ENCODE measurements at places on chromosomes 2 and 18.

- DNase-seq, result no peak
Measured at GRCh38 chr2:10873171-10873570, 38.6 kb upstream of the KCNF1 start.

GRCh38 chr2:10048501-10049171, 5.3 kb downstream of the KLF11 start:
- no peak for DNase-seq

DNA sequence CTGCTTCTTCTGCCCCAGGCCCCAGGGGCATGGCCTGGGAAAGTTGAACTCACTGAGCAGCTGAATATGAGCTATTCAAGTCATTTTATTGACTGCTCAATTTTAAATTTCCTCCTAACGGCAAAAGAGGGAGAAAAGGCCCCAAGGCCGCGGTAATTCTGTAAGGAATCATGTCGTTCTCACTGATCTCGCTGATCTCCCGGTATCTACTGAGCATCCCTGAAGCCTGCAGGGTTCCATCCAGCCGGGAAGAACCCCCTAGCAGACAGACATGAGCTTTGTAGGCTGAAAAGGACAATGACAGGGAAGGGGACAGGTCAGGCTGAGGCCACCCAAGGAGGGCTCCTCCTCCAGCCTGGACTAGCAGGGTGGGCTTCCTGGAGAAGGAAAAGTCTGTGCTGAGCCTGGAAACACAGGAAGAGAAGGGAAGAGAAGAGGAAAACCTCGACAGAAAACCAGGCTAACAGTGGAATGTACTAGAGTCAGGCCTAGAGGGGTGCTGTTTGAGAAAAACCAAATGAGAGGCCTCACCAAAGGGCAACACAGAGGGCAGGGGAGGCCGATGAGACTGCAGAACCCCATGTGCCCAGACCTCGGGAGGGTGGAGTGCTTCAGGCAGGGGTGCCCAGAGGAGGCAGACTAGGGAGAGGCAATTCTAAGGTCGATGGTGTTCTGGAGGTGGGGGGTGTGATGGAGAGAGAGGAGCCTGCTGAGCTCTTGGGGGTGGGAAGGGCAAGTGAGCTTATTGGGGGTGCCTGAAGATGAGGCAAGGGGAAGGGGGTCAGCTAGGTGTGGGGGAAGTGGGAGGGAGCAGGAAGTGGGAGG, 2.9 kb upstream of the NPPC start:
- no peak for DNase-seq

- DNase-seq, result no peak
Measured at GRCh38 chr2:47721296-47721695, 61.6 kb upstream of the MSH6 start.

GRCh38 chr2:174761837-174762236, 2.4 kb downstream of the CHRNA1 start:
- no peak for DNase-seq

DNA sequence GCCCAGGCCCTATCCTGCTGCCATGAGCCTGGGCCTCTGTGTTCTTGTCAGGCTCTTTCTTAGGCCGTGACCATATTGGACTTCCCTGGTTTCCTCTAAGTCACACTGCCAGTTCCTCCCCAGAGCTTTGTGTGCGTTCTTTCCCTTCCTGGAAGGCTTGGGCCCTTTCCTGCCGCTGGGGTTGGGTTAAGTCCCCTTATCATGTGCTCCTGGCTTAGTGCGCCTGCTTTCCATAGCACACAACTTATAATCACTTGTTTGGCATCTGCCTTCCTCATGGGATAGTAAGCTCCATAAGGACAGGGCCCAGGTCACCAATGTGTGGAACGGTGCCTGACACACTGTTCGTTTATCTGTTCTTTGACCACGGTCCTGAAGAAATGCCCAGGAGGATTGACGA, 31.3 kb downstream of the NIFK start:
- no peak for DNase-seq

- DNase-seq, result no peak
Measured at GRCh38 chr18:6885006-6885481, 155.5 kb downstream of the ARHGAP28 start.

DNA sequence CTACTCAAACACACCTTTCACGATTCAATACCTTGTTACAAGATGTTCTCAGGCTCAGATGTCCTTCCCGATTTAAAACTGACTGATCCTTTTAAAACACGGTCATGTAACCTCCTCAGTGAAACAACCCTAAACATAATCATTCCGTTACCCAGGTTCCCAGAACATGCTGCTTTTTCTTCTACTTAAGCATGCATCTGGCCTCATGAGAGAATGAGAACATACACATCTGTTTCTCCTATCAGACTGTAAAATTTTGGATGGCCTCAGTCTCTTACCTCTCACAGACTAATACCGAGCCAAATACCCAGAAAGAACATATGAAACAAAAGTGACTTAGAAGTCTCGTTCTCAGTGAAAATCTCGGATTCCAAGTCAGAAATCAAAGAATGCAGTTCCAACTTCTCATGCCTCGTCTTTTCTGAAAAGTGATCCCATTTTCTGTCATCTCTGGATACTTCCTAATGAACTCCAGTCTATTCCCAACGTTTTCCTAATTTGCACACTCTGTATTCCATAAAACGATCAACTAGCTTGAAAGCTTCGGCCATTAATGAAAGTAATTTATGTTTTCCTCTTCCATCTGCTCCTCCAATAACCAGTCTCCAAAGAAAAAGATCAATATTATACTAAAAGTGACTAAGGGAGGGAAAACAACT, 919 bp downstream of the SF3B1 start:
- DNase-seq, result no peak

GRCh38 chr2:196247976-196248280, 76.5 kb upstream of the STK17B start:
- DNase-seq, result no peak

DNA sequence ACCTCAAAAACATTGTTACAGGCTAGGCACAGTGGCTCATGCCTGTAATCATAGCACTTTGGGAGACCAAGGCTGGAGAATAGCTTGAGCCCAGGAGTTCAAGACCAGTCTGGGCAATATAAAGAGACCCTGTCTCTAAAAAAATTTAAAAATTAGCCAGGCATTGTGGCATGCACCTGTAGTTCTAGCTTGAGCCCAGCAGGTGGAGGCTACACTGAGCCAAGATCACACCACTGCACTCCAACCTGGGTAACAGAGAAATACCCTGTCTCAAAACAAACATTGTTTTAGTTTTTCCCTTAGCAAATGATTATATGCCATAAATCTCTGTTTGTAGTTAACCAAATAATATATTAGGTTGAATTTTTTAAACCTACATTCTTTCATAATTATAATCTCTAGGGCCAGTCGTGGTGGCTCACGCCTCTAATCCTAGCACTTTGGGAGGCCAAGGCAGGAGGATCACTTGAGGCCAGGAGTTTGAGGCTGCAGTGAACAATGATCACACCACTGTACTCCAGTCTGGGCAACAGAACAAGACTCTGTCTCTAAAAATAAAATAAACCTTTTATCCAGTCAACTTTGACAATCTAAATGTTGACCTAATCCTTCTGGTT, 13.3 kb upstream of the CYP20A1 start:
- DNase-seq, result no peak

DNA sequence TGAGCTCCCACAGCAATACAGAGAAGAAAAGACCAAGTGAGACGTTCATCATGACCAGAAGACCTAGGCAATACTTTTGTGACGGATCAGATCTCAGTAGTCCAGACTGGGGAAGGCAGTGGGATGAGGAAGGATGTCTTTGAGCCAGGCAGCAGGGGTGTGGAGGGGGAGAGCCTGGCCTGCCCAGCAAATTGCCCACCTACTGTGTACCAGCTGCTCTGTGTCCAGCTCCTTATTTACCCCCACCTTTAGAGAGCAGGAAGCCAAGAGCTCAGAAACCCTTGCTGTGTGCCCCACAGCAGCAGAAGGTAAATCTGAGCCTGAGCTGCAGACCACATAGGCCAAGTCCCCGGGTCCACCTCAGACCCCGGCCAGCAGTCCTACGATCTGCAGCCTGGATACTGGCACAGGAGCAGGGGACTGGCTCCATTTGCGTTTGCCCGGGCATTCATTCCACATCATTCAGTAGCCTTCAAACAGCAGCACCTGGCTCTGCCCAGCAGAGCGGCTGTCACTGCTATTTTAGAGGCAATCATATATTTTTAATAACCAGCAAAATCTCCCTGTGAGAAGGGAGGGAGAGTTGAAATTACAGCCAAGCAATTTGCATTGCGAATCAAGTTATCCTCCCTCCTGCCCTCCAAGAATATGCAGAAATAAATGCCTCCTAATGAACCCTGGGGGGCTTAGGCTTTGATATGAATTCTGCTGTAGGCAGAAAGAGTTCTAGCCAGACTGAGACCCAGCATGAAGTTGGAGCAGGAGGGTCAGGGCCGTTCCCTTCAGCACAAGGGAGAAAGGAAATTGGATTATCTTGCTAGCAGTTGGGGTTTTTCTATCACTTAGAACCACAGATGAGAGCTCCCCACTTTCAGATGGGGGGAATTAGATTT, 110.0 kb upstream of the FZD7 start:
- no peak for DNase-seq

DNA sequence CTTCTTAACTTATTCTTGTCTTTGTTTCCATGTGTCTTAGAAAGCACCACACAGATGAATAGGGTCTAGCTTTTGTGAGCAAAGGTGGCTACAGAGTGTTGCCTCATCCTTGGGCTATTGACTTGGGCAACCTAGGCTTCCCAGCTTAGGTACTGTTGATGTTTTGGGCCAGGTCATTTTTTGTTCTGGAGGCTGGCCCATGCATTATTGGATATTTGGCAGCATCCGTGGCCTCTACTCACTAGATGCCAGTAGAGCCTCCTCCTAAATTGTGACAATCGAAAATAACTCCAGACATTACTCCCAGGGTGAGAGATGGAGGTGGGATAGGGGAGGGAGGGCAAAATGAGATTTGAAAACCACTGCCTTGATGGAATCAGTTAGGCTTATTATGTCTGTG, 127.3 kb upstream of the EPC2 start:
- no peak for DNase-seq

GRCh38 chr2:239693330-239693729, 292.5 kb upstream of the HDAC4 start:
- no peak for DNase-seq

DNA sequence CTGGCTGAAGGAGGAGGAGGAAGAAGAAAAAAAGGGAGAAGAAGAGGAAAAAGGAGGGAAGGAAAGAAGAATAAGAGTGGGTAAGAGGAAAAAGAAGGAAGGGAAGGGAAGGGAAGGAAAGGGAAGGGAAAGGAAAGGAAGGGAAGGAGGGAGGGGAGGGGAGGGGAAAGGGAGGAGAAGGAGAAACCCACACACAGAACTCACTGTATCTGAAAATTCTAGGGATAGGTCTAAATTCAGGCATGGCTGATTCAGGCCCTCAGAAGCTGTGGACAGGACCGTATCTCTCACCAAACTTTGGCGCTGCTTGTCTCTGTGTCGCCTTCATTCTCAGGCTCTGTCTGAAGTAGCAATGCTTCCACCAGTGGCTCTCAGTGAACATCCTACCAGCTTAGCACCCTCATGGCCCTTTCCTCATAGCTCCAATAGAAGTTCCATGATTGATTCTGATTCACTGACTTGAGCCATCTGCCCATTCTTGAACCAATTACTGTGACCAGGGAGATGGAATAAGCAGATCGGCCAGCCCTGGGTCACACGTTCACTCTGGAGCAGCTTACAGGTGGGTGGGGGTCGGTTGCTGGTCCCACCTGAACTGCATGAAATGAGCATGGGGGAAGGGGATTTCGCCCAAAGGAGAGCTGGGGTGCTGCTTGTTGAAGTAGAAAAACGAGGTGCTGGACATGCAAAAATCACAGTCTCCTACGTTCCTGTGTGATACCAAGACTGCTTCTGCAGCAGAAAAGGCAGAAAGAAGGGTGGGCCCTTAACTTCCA, 59.7 kb downstream of the TTC32 start:
- DNase-seq, result no peak

- DNase-seq, result no peak
Measured at GRCh38 chr2:26491563-26492167, 13.7 kb upstream of the OTOF start.

- no peak for DNase-seq
Measured at GRCh38 chr2:106197878-106198277, 3.8 kb upstream of the UXS1 start.

GRCh38 chr2:154587739-154588138, 110.8 kb upstream of the KCNJ3 start:
- DNase-seq, result no peak

DNA sequence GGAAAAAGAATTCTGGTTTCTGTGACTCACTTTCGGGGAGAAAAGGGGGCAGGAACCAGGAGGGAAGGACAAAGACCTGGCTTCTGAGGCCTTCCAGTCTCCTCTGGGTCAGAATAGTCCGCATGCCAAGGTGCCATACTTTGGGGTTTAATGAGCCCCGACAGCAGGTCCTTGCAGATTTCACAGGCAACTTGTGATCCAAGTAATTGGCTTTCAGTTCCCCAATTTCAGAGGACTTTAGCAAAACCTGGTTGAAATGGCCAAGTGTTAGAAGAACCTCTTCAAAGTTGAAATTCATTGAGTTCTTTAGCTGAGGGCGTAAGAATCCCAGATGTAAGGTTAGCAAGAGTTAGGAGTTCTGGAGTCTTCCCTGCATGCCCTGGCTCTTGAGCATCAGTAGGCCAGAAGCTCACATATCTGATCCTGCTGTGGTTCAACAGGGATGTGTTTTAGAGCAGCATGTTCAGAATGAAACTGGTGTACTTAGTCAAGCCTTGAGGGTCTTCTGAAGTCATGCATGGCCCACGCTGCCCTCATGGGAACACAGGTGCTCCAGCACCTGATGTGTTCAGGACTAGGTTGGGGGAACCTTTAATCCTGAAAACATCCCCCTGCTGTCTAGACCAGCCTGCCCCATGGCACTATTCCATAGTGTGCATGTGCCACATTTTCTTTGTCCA, 143.0 kb downstream of the NUP35 start:
- DNase-seq, result no peak

DNA sequence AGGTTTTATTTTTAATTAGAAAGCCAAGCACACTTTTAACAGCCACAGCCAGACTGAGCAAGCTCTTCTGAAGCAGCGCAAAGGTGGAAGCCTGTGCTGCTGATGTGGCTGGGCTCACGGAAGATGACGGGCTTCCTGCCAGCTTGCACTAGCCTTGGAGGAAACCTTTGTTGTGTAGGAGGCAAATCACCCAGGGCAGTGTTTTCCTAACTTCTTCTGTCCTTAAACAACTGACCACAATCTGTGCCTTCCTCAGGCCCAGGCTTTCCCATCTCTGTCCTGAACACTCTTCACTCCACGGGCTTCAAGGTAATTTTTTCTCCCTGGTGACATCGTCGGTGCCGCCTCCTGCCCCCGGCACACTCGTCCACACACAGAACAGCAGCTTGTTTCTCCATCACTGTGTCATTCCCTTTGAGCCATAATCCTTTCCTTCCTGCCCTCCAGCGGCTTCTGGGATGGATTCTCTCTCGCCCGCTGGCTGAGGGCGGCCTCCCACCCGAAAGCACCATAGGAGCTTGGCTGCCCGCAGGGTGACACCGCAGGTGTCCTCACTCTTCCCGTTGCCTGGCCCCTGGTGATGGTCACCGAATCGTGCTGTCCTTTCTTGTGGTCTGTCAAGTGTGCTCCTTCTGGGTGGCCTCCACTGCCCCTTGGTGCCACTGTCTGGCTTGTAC, 31.1 kb upstream of the INHBB start:
- DNase-seq, result no peak

GRCh38 chr2:105954891-105955290, 210.2 kb downstream of the NCK2 start:
- no peak for DNase-seq

GRCh38 chr2:147096671-147097070, 748.2 kb upstream of the ACVR2A start:
- no peak for DNase-seq

- no peak for DNase-seq
Measured at GRCh38 chr2:67879586-67880290, 183.1 kb downstream of the C1D start.

All from caudate nucleus (tissue), 63 donors.